Cerebellum (tissue), 4 donors: ENCODE measurements at places on chromosomes 2 and 18.

GRCh38 chr2:73920577-73921545 lies 5.8 kb upstream of the DGUOK start:
- DNase-seq, result no peak

DNA sequence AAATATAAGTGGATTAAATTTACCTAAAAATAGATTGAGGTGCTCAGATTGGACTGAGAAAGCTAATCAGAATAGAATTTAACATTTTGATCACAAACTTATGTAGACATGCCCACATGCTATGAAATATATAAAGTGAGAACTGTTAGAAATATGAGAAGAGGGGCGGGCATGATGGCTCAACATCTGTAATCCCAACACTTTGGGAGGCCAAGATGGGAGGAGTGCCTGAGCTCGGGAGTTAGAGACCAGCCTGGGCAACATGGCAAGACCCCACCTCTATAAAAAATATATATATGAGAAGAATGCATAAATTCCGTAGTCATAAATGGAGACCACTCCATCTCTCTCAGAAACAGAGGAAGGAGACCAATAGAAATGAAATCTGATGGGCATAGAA lies 25.7 kb downstream of the NTSR2 start:
- DNase-seq, result no peak

DNA sequence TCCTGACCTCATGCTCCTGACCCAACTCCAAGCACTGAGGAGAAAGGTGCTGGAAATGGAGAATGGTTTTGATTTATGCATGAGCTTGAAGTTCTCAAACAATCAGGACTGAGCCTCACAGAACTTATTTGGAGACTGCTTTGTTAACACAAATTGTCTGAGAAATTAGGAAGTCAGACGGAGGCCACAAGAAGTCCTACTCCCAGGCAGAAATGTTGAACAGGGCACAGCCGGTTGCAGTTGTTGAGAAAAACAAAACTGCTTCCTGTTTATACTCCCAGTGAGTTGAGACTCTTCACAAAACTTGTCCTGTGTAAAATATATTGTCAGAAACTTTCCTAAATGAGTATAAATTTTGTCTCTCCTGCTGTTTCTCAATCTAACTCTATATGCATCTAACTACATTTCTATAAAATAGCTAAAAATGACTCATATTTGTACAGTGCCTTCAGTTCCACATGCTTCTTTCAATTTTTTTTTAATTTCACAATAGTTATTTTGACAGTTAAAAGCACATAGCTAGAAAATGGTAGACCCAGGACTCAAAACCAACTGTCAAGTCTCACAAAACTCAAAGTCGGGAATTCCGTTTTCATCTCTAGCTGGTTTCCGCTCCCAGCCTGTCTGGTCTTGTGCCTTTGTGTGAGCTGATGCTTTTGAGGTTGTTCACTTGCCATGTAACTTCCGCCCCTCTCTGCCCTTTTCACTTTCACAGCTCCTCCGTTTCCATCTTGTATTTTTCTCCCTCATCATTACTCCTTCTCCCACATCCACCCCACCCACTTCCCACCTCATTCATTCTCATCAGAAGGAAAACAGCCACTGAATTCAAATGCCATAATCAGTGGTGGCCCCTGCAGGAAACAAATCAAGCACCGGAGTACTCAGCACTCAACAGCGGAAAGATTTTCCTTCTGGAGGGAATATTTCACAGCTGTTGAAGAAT lies 215.0 kb downstream of the SUCLG1 start:
- no peak for DNase-seq

DNA sequence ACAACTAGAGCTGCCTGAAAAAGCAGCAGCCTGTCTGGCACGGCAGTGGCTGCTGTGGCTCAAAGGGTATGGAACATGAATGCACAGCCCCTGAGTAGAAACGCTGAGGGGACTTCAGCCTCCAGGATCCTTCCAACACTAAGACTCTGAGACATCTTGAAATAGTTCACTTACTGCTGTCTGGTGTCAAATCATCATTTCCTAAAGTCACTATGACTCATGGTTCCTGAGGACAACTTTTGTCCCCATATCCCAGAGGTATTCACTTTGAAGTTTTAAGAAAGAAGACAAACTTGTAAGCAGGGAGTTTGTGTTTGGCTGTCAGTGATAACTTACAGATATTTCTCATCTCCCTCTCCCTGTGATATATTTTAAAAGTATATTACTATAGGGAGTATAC lies 33.3 kb upstream of the NEB start:
- no peak for DNase-seq

DNA sequence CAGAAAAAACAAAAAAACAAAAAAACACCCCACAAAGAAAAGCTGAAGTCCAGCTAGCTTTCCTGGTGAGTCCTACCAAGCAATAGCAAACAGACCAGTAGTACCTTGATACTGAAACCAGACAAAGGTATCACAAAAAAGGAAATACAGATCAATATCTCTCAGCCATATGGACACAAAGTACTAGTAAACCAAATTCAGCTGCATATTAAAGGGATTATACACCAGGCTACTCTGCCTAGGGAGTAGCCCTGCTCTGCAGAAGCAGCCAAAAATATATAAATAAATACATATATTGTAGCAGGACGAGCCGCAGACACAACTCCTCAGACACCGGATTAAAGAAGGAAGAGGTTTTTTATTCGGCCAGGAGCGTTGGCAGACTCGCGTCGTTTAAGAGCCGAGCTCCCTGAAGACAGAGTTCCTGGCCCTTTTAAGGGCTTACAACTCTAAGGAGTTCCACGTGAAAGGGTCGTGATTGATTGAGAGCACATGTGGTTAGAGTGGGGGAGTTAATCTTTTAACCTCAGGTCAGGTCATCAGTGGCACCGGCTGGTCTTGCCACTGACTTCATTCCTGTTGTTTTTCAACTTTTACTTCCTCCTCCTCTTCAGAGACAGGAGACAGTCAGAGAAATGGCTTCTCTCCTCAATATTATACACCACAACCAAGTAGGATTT lies 38.4 kb upstream of the DTNB start:
- DNase-seq, result no peak

DNA sequence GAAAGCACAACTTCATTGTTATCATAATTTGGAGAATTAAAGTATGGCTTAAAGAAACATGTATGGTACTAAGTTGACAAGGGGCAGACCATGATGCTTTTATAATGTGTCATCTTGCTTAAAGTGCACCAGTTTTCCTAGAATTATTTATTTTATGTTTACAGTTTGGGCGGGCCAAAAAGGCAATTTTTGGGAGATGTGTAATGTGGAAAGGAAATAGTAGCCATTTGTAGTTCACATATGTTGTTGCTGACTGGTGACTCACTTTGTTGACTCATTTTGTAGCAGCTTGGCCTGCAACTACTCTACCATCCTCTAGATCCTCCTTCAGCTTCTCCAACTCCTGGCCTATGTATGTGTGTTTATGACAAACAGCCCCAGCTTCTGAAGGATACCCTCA lies 7.7 kb downstream of the ZSCAN30 start:
- DNase-seq, result no peak

- DNase-seq, result no peak
Measured at GRCh38 chr2:162232671-162233070, 10.6 kb downstream of the FAP start.

- DNase-seq, result no peak
Measured at GRCh38 chr2:28319118-28320008, 73.3 kb upstream of the FOSL2 start.
